Dermis blood vessel endothelial cell (primary cell): ENCODE measurements at places on chromosomes 13 and 19. TPM values are rescaled to one million over a fixed set of nuclear protein-coding genes. Genes with fewer than 3 reads are reported as not detected.

- peak; percentile 50 for DNase-seq
These were observed 3.3 kb upstream of the CEACAM7 start for GRCh38 chr19:41691268-41691970.

- no peak for DNase-seq
These were observed 22.0 kb upstream of the GJB6 start for GRCh38 chr13:20254076-20254475.

- no peak for DNase-seq
These were observed 10.5 kb upstream of the NBEA start for GRCh38 chr13:34931572-34931971.

DNA sequence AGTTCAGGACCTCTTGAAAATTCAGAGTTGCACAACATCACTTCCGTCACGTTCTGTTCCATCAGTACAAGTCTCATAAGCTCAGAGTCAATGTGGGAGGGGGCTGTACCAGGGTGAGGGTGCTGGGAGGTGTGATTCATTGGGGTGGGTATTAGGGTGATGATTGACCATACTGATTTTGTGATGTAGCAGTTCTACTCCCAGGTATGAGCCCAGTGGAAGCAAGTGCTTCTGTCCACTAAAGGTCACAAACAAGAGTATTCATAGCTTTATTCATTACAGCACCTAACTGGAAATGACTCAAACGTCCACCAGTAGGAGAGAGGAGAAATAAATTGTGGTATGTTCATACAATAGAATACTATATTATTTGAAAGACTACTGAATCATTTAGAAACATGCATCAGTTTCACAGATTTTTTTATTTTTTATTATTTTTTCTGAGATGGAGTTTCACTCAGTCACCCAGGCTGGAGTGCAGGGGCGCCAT is 12.1 kb upstream of the UPF3A start:
- no peak for DNase-seq

GRCh38 chr13:114082849-114083645 is 49.4 kb downstream of the RASA3 start:
- no peak for DNase-seq

GRCh38 chr13:59823486-59823885 is 340.2 kb downstream of the DIAPH3 start:
- DNase-seq, result peak; percentile 44

DNA sequence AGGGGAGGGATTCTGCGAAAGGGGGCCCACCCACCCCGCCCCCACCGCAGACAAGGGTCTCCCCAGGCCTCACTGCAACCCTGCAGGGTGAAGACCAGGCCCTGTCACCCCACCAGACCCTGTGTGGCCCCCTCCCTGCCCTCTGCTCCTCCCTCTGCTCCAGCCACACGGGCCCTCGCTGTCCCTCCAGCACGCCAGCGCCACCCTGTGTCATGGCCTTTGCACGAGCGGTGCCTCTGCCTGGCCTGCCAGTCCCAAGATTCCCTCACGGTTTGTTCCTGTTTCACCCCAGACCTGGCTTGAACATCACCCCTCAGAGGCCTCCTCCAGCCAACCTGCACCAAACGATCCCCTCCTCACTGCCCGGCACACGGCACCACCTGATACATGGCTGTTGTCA is 27.3 kb downstream of the PIP5K1C start:
- DNase-seq, result peak; percentile 23

- DNase-seq, result no peak
These were observed 453.4 kb upstream of the ZNF507 start for GRCh38 chr19:31892060-31892459.

- DNase-seq, result no peak
These were observed 12.8 kb downstream of the PDE4A start for GRCh38 chr19:10433131-10433536.

DNA sequence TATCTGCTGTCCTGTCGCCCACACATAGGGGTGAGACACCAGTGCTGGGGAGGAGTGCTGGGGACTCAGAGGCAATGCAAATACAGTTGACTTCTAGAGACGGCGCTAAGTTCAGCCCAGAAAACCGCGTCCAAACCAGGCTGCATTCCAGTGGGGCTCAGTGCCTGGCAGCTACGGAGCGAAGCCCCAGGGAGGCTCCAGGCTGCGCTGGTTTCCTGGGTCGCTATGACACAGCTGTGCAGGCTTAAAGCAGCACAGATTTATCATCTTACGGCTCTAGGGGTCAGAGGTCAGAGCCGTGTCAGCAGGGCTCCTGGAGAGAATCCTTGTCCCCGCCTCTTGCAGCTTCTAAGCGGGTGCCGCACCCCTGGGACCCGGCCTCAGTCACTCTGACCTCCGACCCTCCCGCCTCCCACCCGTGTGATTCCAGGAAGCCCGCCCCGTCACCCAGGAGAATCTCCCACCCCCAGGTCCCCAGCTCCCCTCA is 61.6 kb downstream of the ANKRD10 start:
- DNase-seq, result no peak

DNA sequence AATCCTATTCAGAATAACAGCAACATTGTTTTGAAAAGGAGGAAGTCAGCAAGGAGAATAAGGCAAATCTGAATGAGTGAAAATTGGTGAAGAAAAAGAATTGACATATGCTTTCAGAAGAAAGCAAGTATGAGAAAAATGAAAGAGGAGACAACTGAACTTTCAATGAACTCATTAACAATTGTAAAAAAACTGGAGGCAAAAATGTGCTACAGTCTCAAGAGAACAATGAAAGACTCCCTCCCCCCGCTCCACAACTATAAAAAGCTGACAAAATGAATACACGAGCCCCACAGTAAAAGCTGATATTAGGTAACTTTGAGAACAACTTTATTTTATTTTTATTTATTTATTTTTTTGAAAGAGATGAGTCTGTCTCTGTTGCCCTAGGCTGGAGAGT is 373.1 kb downstream of the DIAPH3 start:
- peak; percentile 42 for DNase-seq

DNA sequence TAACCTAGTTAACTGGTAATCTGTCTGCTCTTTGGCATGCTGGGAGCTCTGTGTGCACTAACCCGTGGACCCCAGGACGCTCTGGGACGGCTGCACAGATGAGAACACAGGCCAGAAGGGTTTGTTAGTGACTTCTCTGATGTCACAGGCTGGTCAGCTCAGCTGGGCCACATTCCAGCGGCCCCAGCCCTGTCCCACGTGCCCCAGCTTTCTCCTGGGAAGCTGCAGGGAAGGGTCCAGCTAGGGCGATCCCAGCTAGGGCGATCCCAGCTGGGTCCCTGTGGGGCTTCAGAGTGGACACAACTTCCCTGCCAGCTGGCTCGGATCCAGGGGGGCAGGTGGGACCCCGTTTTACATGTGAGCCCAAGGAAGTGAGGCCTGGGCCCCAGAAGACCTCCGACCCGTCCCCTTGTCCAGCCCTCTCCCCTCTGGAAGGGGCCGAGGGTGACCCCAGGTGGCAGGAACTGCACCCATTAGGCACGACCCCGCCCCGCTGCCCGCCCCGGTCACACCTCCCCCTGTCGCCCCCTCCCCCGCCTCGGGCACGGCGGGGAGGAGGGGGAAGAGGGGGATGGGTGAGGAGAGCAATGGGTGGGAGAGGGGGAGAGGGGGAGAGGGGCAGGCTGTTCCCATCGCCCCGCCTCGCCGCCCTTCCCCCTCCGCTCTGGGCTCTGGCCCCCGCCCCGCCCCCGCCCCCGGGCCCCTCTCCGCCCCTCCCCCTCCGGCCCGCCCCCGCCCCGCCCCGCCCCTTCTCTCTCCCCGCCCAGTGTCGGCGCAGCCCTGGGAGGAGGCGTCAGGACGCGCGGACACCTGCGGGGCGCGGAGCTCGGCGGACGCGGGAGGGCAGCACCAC is 75.2 kb upstream of the MCF2L start:
- peak; percentile 26 for DNase-seq

DNA sequence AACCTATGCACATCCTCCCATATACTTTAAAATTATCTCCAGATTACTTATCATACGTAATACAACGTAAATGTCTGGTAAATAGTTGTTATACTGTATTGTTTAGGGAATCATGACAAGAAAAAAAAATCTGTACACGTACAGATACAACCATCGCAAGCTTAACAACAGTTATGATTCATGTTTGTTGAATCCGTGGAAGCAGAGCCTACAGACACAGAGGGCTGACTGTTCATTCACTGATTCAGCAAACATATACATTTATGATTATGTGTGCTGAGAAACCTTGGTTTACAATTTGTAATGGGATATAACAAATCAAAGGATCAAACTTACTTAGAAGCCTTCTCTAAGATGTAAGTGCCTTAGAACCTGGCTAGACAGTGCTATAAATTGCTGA is 1.5 kb downstream of the ZNF260 start:
- no peak for DNase-seq

- no peak for DNase-seq
These were observed 12.3 kb downstream of the POMP start for GRCh38 chr13:28671126-28671792.

- DNase-seq, result peak; percentile 52
These were observed 147.1 kb downstream of the NUFIP1 start for GRCh38 chr13:44842158-44842557.

GRCh38 chr19:51097166-51097738 is 11.0 kb downstream of the CTU1 start:
- peak; percentile 70 for DNase-seq

- DNase-seq, result no peak
These were observed 929.0 kb downstream of the SLITRK6 start for GRCh38 chr13:84870190-84870589.

- no peak for DNase-seq
These were observed 174.8 kb upstream of the SERP2 start for GRCh38 chr13:44198826-44199225.

DNA sequence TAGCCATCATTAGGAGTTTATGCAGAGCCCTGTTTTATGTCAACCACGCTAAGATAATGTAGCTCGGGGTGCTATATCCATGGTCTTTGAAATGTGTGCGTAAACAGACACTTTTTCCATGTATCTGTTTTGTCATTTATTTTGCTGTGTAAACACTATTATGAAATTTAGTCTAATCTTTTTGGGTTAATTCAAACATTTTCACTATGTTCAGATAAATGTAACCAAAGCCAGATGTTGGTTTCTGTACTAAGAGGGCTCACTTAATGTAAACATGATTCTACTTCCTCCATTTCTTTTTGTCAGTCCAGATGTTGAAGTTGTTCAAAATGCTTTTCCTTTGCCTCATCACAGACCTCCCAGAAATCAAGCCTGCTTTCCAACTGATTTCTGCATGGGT is 499.5 kb upstream of the GPC6 start:
- no peak for DNase-seq

GRCh38 chr19:49556412-49557398 is 23.7 kb downstream of the NOSIP start:
- no peak for DNase-seq

GRCh38 chr19:19480688-19481087 is 34.7 kb downstream of the TSSK6 start:
- DNase-seq, result no peak

DNA sequence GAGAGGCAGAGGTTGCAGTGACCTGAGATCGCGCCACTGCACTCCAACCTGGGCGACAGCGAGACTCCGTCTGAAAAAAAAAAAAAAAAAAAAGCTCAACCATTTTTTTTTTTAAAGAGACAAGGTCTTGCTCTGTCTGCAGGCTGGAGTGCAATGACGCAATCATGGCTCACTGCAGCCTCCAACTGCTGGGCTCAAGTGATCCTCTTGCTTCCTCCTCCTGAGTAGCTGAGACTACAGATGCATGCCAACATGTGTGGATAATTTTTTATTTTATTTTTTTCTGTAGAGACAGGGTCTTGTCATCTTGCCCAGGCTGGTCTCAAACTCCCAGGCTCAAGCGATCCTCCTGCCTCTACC is 10.3 kb downstream of the EHD2 start:
- no peak for DNase-seq

- DNase-seq, result peak; percentile 66
These were observed 3.5 kb downstream of the KCNN4 start for GRCh38 chr19:43777163-43777695.

- no peak for DNase-seq
These were observed 129.5 kb upstream of the SLC10A2 start for GRCh38 chr13:103195762-103196161.

Gene ZNF284
- 2.4 and 3.4 TPM in 2 replicates for total RNA-seq

Gene DAND5
- 0.09 and 0.17 TPM in 2 replicates for total RNA-seq

Gene NHLRC3
- 9.8 and 13.4 TPM in 2 replicates for total RNA-seq

Gene FFAR2
- not detected in 2 replicates for total RNA-seq

Gene GSX1
- not detected in 2 replicates for total RNA-seq

Gene CEACAM7
- 0.17 TPM in 1 of 2 replicates, not detected in the other for total RNA-seq

Gene ADAMTSL5
- 0.19 TPM in 1 of 2 replicates, not detected in the other for total RNA-seq

Gene FKBP8
- 216 and 253 TPM in 2 replicates for total RNA-seq

Gene DIRAS1
- 0.23 and 0.51 TPM in 2 replicates for total RNA-seq

Gene TGFBR3L
- 0.19 TPM in 1 of 2 replicates, not detected in the other for total RNA-seq

Gene DMAC2
- total RNA-seq, result 55.0 and 77.7 TPM in 2 replicates

Gene TSC22D1
- total RNA-seq, result 48.2 and 76.4 TPM in 2 replicates
